ENCODE measurements at places on chromosomes 12 and 14.

GRCh38 chr14:73124180-73124894 is 12.0 kb upstream of the PSEN1 start:
- no peak for DNase-seq

GRCh38 chr12:67415473-67415872 is 146.3 kb downstream of the CAND1 start:
- peak; percentile 65 for DNase-seq

GRCh38 chr12:97159377-97159776 is 252.3 kb downstream of the NEDD1 start:
- no peak for DNase-seq

DNA sequence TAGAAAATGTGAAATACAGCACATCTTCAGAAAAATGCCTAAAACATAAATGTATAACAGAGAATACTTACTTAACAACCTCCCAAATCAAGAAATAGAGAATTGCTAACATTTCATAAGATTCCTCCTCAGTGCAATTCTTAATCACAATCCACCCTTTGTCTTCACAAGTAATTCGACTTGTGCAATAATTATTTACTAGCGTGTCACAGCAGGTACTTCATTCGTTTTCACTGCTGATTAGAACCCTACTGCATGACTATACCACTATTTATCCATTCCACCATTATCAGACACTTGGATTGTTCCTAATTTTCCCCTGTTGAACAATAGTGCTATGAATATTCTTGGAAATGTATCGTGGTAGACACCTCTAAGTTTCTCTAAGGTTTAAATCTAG is 64.9 kb upstream of the BBS10 start:
- no peak for DNase-seq

GRCh38 chr12:90085494-90086274 is 377.0 kb upstream of the ATP2B1 start:
- DNase-seq, result no peak

- no peak for DNase-seq
Measured at GRCh38 chr12:132142679-132143335, 1.3 kb downstream of the DDX51 start.

- no peak for DNase-seq
Measured at GRCh38 chr14:93185349-93185720, 218 bp downstream of the LYSET start.

DNA sequence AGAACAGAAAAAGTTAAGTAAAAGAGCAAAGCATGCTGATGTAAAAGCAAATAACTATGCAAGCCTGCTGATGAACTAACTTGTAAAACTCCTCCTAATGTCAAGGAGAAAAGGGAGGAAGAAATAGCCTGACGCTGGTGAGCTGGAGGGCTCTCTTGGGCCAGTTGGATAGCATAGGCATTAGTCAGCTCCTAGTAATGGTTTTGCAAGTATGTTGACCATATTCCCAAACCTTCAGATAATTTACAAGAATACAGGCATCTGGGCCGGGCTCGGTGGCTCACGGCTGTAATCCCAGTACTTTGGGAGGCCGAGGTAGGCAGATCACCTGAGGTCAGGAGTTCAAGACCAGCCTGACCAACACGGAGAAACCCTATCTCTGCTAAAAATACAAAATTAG is 871.4 kb downstream of the C12orf50 start:
- DNase-seq, result no peak

- no peak for DNase-seq
Measured at GRCh38 chr14:69355154-69355597, 42.9 kb downstream of the ERH start.

DNA sequence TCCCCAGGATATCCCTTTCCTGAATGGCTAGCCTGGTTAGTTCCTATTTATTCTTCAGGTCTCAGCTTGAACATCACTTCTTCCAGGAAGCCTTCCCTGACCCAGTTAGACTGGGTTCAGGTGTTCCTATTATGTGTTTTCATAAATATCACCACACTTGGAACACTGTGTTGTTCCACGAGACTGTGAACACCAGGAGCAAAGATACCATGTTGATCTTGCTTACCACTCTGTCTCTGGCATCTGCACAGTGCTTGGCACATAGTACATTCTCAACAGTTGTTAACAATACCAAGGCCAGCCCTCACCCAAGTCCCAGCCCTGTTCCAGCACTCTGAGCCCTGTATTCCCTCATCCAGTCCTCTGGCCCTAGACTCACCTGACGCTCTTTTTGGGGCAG is 13.7 kb upstream of the ZNF385A start:
- no peak for DNase-seq

- no peak for DNase-seq
Measured at GRCh38 chr14:70814466-70814865, 5.2 kb upstream of the MAP3K9 start.

- DNase-seq, result no peak
Measured at GRCh38 chr14:53035336-53036210, 84.7 kb upstream of the FERMT2 start.

GRCh38 chr12:111761706-111762105 is 5.0 kb upstream of the ALDH2 start:
- no peak for DNase-seq

DNA sequence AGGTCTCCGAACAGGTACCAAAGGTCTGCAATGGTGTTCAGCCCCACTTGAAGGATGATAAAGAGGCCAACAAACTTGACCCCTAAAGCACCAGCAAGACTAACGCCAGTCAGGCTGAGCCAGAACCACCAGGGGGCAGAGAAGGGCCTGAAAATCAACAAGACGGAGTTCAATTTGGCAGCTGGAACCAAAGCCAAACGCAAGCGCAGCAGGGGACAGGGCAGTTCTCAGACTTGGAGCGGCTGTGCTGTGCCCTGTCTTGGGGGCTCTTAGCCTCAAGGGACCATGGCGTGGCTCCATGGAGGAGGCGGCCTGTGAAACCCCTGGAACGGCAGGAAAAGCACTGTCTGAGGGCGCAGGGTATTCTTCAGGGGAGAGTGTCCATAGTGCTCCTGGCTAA is 19.6 kb downstream of the POMT2 start:
- DNase-seq, result peak; percentile 88

DNA sequence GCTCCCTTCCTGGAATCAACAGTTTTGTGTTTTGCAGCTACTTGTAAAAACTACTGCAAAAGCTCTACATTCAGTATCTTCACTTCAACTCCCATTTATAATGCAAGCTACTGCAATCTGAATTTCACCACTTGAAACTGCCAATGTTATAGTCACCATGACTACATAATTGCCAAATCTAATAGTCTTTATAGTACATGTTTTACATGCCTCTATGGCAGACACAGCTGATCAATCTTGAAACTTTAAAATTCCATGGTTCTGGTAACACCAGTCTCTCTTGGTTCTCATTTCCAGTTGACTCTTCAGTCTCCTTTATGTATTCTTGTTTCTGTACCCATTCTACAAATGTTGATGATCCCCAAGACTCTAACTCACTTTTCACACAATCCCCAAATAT is 185.9 kb downstream of the MED13L start:
- no peak for DNase-seq

- DNase-seq, result no peak
Measured at GRCh38 chr12:15632708-15633107, 156.5 kb downstream of the EPS8 start.

DNA sequence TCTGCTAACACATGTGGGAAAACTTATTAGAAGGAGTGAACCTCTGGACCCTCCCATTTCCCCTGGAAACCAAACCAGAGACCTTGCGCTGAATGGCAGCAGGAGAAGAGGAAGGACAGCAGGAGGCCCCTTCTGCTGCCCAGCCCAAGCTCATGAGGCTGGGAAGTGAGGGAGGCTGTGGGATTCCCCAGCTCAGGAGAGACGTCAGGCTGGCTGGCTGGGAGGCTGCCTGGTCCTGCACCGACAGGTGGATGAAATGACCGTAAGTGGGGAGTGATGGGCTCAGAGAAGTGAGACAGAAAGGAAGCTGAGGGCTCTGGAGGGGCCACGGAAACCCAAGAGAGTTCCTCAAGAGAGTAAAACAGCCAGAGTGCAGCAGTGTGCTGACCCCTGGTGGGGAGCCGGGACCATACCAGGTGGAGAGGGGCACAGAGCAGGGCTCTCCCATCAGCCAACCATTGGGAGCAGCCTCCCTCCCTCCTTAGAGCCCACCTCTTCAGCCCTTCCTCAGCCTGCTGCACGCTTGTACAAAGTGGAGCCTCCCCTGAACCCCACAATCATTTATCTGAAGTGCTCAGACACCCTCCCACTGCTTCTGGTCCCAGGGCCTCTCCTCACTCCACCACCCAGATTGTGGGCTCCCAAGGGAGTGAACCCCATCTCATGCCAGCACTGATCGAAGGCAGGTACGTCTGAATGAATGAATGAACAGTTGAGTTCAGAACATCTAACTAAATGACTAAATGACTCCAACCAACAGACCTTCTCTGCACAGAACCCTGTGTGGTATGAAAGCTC is 14.0 kb downstream of the TAMALIN start:
- DNase-seq, result peak; percentile 58

DNA sequence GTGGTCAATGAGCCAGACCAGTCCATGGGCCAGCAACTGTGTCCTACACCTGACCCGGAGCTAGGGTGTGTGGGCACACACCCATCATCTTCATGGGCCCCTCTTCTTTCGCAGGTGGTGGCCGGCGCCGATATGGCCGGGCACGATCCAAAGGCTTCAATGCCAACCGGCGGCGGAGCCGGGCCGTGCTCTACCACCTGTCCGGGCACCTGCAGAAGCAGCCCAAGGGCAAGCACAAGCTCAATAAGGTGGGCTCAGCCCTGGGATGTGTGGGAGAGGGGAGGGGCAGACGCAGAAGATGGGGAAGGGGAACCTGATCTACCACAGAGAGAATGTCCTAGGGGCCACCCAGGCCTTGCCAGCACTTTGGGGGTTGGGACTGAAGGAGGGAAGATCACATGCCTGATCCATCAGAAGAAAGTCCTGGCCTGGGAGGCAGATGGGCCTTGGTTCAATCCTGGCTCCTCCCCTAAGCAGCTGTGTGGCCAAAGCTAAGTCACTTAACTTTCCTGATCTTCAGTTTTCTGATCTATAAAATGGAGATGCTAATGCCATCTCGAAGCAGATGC is 3.8 kb downstream of the KCNH3 start:
- no peak for DNase-seq

DNA sequence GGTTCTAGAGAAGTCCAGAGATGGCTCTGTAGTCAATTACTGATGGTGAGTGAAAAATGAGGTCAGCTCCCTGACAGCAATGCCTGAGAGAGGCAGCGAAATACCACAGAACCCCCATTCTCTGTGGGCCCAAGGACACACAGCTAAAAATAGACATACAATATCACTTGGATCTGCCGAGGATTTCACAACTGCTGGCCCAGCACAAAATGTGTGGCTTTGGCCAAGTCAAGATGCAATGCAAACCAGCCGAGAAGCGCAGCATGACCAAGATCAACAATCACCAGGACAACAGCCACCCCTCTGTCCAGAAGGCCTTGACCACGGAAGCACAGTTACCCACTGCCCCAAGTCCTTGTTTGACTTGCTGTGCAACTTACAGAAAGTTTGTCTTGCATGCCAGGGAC is 52.2 kb downstream of the CKAP4 start:
- no peak for DNase-seq

DNA sequence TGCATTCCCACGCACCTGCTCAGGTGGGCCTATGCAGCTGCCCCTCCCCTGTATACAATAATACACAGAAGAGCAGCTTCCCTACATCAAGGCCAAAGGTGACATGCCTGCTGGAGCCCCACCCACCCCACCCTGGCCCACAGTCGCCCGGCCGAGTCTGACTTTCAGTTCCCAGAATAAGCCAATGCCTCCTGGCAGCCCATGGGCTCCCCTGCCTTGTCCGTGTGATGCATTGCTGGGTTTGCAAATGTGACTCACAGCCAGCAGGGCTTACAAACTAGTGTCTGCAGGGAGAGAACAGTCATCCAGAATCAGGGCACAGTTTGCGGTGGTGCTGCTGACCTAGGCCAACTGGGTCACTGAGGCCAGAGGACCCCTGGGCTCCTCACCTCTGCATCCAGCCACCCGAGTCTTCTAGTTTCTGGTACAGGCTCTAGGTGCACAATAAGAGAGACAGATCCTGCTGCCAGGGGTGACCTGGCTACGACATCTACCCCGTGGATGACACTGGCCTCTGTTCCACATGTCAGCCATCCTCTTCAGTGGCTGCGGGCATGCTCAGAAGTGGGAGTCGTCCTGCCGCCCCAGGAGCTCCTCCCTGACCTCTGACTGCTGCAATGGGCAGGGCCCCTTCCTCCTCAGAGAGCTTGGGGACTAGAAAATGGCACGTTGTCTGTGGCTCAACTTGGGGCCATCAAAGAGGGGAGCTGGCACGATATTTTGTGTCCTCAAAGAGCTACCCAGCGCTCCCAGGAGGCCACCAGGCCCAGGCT is 84.5 kb downstream of the CHGA start:
- no peak for DNase-seq

Measured in NCI-H1694 treated with DMSO at 0.1 percent for 48 hours (cell line).